ENCODE measurements at places on chromosomes 5 and 9.

DNA sequence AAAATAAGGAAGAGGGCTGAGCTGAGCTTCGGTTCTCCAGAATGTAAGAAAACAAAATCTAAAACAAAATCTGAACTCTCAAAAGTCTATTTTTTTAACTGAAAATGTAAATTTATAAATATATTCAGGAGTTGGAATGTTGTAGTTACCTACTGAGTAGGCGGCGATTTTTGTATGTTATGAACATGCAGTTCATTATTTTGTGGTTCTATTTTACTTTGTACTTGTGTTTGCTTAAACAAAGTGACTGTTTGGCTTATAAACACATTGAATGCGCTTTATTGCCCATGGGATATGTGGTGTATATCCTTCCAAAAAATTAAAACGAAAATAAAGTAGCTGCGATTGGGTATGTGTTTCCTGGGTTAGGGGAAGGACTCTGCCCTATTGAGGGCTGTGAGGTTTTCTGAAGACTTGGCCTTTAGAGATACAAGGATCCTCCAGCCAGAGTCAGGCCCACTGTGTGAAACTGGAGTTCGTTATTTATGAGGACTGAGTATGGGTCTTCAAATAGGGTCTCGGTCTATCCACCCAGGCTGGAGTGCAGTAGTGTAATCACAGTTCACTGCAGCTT lies 3.8 kb downstream of the EGR1 start:
- H3K27me3 ChIP-seq: peaks cover 18% of the 10 kb centered on the region
- no peak overlapping the region for H3K4me3 ChIP-seq
- H3K4me1 ChIP-seq: peaks cover 11% of the 10 kb centered on the region
- peaks cover 10% of the 10 kb centered on the region for H3K36me3 ChIP-seq
- H3K27ac ChIP-seq: no peak overlapping the region

GRCh38 chr9:90457386-90458190 lies 185.0 kb downstream of the DIRAS2 start:
- no peaks in the 10 kb centered on the region for H3K36me3 ChIP-seq
- peaks cover 5% of the 10 kb centered on the region for H3K27me3 ChIP-seq

DNA sequence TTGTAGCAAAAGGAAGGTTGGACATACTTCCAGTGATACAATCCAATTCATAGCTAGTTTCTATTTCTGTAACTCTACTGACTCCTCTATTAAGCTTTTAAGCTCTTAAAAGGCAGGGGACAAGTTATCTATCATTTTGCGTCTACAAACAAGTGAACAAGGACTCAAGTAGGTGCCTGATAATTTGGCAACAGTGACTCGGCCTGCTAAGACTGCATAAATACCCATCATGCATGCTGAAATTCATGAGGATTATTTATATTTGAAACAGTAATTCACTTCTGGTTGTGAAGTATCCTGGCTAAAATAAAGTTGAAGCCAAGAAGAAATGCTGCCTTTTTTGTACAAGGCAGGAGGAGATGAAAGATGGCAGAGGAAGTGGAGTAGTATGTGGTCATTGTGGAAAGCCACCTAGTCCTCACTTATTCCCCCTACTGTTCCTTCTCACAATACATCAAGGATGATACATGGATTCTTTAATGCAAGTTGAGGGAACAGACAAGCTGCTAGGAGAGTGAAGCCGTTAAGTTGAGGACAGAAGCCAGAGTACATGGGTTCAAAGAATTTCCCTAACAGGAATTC lies 74.0 kb downstream of the MRPS27 start:
- H3K4me1 ChIP-seq: peaks cover 13% of the 10 kb centered on the region
- H3K27me3 ChIP-seq: peaks cover 4% of the 10 kb centered on the region
- no peak overlapping the region for H3K27ac ChIP-seq
- H3K4me3 ChIP-seq: no peak overlapping the region

GRCh38 chr5:14472986-14473567 lies 108.5 kb upstream of the OTULINL start:
- H3K4me1 ChIP-seq: peaks cover 1% of the 10 kb centered on the region
- peaks cover 2% of the 10 kb centered on the region for H3K27me3 ChIP-seq
- H3K36me3 ChIP-seq: peaks cover 2% of the 10 kb centered on the region
- DNase-seq: no peak
- H3K4me3 ChIP-seq: no peak overlapping the region
- H3K27ac ChIP-seq: no peak overlapping the region

GRCh38 chr9:20872340-20872977 lies 159.0 kb downstream of the HACD4 start:
- no peak for DNase-seq
- H3K27me3 ChIP-seq: no peaks in the 10 kb centered on the region

GRCh38 chr9:107867738-107868137 lies 378.2 kb upstream of the KLF4 start:
- no peak overlapping the region for H3K27ac ChIP-seq
- H3K27me3 ChIP-seq: no peaks in the 10 kb centered on the region
- no peaks in the 10 kb centered on the region for H3K36me3 ChIP-seq
- no peak overlapping the region for H3K4me3 ChIP-seq

- H3K27me3 ChIP-seq: no peaks in the 10 kb centered on the region
- no peak overlapping the region for H3K4me3 ChIP-seq
- H3K36me3 ChIP-seq: peaks cover 31% of the 10 kb centered on the region
- no peaks in the 10 kb centered on the region for H3K4me1 ChIP-seq
- DNase-seq: no peak
- no peak overlapping the region for H3K27ac ChIP-seq
Measured at GRCh38 chr5:36125868-36126267, 25.8 kb downstream of the LMBRD2 start.

DNA sequence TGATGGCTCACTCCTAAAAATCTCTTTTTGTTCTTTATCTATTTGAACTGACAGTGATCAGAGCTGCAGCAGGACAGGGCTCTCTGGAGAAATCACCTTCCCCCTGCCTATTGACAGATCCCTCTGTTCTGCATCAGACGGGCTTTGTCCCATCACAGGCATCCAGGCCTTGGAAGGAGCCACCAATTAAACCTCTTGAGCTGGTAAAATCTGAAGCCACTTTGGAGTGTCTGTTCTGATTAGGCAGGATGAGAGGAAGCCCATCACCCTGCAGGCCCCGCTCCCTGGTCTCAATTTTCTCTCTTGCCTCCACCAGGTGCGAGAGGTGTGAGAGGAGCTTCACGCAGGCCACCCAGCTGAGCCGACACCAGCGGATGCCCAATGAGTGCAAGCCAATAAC lies 97.7 kb downstream of the PRDM6 start:
- H3K4me1 ChIP-seq: no peaks in the 10 kb centered on the region
- H3K36me3 ChIP-seq: no peaks in the 10 kb centered on the region
- H3K4me3 ChIP-seq: no peak overlapping the region
- DNase-seq: no peak
- no peak overlapping the region for H3K27ac ChIP-seq
- H3K27me3 ChIP-seq: peaks cover 16% of the 10 kb centered on the region

DNA sequence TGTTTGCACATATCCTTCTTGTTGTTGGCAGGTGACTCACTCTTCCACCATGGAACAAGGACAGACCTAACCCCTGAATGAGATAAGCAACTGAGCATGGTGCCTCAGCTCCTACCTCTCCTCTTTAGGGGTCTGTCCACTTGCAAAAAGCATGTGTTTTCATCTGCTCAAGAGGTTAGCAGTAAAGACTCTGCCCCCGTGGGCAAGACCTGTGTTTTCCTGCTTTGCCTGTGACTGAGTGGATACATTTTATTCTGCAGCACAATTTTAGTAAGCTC lies 111.0 kb upstream of the LIFR start:
- H3K27me3 ChIP-seq: peaks cover 5% of the 10 kb centered on the region
- no peak for DNase-seq
- H3K27ac ChIP-seq: no peak overlapping the region
- H3K4me3 ChIP-seq: no peak overlapping the region
- no peaks in the 10 kb centered on the region for H3K36me3 ChIP-seq

DNA sequence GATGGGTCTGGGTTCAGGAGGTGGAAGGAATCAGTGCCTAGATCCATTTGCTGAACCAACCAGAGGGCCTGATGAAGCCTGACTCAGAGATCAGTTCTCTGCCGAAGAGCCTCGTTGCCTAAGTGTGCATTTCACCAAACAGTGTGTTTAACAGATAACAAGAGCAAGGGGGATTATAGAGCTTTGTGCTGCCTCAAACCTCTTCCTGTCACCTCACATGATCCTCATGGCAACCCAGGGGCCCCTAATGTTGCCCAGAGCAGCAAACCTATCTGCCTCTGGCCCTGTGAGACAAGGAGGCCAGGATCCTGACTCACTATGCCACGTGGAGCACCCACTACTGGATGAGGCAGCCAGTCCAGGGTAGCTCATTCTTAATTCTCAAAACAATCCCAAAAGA lies 66.3 kb upstream of the EPB41L4B start:
- H3K36me3 ChIP-seq: no peaks in the 10 kb centered on the region
- peaks cover 2% of the 10 kb centered on the region for H3K4me1 ChIP-seq
- no peaks in the 10 kb centered on the region for H3K27me3 ChIP-seq
- no peak overlapping the region for H3K27ac ChIP-seq

GRCh38 chr9:36609306-36609705 lies 36.6 kb downstream of the MELK start:
- no peaks in the 10 kb centered on the region for H3K27me3 ChIP-seq
- H3K36me3 ChIP-seq: peaks cover 51% of the 10 kb centered on the region
- DNase-seq: no peak
- H3K4me3 ChIP-seq: no peak overlapping the region

GRCh38 chr9:68919661-68920060 lies 94.3 kb downstream of the PRKACG start:
- no peaks in the 10 kb centered on the region for H3K36me3 ChIP-seq
- no peaks in the 10 kb centered on the region for H3K27me3 ChIP-seq
- DNase-seq: no peak
- H3K4me3 ChIP-seq: peak overlapping the region; percentile 48

DNA sequence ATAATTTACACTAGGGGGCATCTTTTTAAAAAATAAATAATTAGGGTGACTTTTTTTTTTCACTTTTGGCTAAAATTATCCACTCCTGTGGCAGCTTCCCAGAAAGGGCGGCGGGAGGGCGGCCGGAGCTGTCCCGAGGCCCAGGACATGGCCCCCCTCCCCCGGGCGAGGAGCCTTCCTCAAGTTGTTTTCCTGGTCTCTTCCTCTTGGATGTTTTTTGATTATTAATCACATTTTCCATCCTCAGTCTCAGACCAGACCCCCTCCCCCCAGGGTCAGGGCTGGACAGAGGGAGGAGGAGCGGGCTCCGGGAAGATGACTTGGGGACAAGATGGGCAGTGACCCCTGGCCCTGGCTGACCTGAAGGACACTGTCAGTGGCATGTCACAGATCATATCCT lies 4.7 kb upstream of the CNTFR start:
- H3K4me3 ChIP-seq: no peak overlapping the region
- DNase-seq: no peak
- H3K27ac ChIP-seq: no peak overlapping the region

DNA sequence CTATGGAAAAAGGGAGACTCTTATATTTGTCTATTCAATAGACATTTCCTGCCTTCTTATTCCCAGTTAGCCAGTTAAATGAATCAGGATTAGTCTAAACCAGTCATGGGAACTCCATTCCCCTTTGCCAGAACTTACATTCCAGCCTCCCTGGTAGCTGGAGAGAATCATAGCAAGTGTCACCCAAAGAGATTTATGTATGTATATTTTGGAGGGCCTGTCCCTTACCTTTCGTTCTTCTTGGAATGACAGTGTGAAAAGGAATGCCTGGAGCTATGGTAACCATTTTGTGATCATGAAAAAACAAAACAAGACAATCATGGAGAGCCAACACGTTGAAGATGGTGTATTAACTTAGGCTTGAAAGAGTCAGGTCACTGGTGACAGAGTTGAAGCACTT lies 627.7 kb downstream of the CCDC171 start:
- no peak overlapping the region for H3K27ac ChIP-seq
- H3K27me3 ChIP-seq: no peaks in the 10 kb centered on the region
- H3K4me1 ChIP-seq: no peaks in the 10 kb centered on the region
- H3K4me3 ChIP-seq: no peak overlapping the region
- no peak for DNase-seq
- H3K36me3 ChIP-seq: no peaks in the 10 kb centered on the region

DNA sequence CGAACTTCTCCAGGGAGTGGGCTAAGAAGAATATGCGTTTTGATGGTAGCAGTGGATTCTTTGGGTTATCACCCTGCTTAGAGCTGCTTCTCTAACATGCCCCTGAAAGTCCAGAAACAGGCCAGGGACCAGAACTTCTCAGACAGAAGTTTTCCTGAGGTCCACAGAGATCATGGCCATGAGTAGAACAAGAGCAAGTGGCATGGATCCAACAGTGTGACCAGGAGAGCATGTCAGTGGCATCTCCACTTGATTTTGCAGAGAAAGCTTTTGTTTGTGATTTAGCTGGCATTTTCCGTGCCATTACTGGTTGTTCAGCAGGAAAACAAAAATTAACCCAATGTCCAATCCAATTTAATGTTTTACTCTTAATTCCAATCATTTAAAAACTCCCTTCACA lies 298.5 kb upstream of the CD180 start:
- no peak overlapping the region for H3K4me3 ChIP-seq
- H3K36me3 ChIP-seq: no peaks in the 10 kb centered on the region
- DNase-seq: no peak
